Stomach (tissue), 19 donors: ENCODE measurements at places on chromosomes 3 and 15. TPM values are rescaled to one million over a fixed set of nuclear protein-coding genes. Genes with fewer than 3 reads are reported as not detected.
A peak's percentile ranks its signal among the peaks of the same experiment; 100 is the strongest.

The RASGRP1 gene
- 3.9 TPM for total RNA-seq

The CCDC54 gene
- not detected for total RNA-seq

DNA sequence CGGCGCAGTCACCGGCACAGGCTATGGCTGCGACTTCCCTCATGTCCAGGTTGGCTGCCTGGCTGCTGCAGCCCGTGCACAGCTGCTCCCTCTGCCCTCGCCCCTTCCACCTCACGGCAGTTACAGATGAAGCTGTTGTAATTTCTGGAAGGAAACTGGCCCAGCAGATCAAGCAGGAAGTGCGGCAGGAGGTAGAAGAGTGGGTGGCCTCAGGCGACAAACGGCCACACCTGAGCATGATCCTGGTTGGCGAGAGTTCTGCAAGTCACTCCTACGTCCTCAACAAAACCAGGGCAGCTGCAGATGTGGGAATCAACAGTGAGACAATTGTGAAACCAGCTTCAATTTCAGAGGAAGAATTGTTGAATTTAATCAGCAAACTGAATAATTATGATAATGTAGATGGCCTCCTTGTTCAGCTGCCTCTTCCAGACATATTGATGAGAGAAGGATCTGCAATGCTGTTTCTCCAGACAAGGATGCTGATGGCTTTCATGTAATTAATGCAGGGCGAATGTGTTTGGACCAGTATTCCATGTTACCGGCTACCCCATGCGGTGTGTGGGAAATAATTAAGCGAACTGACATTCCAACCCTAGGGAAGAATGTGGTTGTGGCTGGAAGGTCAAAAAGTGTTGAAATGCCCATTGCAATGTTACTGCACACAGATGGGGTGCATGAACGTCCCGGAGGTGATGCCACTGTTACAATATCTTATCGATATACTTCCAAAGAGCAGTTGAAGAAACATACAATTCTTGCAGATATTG is 13.2 kb upstream of the GNB4 start:
- DNase-seq = no peak

DNA sequence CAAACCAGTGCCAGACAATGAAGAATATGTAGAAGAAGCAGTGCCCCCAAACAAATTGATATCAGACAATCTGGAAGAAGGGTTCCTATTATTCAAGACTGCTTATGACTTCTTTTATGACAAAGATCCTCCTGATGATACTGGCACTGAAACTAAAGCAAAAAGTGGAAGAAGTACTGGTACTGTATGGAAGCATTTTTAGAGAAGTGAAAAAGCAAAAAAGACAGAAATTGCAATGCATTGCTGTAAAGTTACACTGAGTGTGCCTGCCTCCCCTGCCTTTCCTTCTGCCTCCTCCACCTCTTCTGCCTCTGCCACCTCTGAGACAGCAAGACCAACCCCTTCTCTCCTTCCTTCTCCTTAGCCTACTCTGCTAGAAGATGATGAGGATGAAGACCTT is 167.6 kb downstream of the PLCL2 start:
- no peak for DNase-seq

DNA sequence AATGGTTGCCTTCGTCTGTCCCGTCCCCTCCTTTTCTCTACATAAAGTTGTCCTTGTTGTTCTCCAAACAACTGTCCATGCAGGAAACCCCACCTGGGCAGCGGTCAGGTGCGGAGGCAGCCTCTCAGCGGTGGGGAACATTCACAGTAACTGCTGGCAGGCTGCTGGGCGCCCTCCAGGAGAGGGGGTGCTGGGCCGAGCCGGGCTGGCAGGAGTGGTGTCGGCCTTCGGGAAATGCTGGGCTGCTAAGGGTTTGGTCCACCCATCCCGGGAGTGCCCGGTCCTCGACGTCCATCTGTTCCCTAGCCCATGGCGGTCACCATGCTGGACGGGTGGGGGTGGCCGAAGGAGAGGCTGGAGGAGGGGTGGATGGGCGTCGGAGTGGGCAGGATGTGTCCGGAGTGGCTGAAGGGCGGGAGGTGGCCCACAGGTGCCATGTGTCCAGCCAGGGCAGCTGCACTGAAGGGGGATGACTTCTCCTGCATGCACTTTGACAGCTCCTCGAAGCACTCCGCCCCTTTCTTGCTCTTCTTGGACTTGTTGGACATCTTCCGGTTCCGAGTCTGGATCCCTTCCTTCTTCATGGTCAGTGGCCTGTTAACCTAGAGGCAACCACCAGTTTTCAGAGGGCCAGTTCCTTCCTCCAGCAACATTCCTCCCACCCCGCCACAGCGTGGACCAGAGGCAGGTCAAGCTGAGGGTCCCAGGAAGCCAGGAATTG is 12.1 kb downstream of the GATA2 start:
- no peak for DNase-seq

DNA sequence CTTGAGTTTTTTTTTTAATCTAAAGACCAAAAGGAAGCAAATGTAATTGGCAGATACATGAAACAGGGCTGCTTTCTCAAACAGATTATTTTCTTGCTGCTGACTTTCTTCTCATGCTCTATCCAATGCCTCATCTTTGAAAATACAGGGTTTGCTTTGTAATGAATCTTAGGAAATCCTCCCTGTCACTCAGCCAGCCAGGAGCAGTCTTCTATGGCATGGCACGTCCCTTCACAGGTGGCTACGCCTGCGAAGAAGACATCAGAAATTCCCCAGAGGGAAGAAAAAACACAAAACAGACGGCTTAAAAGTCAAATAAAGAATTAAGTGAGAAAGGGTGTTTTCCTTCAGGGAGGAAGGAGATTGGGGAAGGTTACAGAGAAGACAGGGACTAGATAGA is 242.5 kb downstream of the IGSF11 start:
- DNase-seq = no peak

- no peak for DNase-seq
Observed at GRCh38 chr15:56383010-56383409, 17.8 kb downstream of the TEX9 start.

- DNase-seq = no peak
Observed at GRCh38 chr15:101063212-101063611, 144.1 kb downstream of the LRRK1 start.

DNA sequence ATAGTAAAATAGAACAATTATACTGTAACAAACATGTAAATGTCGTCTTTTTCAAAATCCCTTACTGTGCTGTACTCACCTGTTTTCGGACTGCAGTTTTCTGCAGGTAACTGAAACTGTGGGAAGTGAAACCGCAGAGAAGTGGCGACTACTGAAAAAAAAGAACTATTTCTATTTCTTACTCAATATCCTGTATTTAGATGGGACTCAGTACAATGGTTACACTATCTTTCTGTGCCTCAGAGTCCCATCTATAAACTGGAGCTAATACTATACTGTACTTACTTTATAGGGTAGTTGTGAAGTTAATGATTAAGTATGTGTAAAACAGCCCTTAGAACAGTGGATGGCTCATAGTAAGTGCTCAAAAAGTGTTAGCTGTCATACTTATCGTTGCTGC is 14.3 kb upstream of the P2RY12 start:
- no peak for DNase-seq

DNA sequence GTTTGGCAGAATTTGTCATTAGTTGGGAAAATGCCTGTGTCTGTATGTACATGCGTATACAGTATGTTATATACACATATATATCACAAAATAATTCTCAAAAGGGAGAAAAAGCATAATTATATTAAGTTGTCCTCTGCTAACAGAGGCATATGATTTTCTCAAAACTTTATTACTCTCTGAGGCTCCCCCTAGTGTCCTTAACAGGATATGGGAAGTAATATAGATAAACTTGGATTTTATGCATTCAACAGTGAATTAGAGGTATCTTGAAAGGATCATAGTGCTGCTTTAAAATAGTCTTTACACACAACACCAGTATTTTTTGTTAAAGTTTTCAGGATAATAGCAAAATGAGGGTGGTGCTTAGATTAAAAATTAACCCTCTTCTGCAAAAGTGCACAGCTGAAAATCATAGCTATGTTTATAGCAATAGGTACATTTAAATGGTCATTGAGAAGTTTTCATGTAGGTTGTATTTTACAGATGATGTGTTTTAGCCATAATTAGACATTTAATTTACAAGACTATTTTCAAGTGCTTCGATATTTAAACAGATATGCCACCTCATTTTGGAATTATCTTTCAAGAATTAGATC is 454.0 kb upstream of the ROBO2 start:
- no peak for DNase-seq

GRCh38 chr3:183180110-183180783 is 17.7 kb upstream of the LAMP3 start:
- DNase-seq = peak; percentile 57

- DNase-seq = no peak
Observed at GRCh38 chr3:124263168-124263567, 271.2 kb upstream of the ROPN1 start.

GRCh38 chr3:138761002-138761401 is 73.7 kb downstream of the PIK3CB start:
- DNase-seq = no peak
